ENCODE measurements at places on chromosomes 6 and 20. TPM values are rescaled to one million over a fixed set of nuclear protein-coding genes. Genes with fewer than 3 reads are reported as not detected.

ANKRD60 gene
- not detected for total RNA-seq

PTCRA gene
- total RNA-seq, result not detected

ISM1 gene
- total RNA-seq, result 0.49 TPM

TXLNB gene
- total RNA-seq, result 1.7 TPM

CASS4 gene
- 6.7 TPM for total RNA-seq

MAP3K4 gene
- total RNA-seq, result 66.6 TPM

PDYN gene
- not detected for total RNA-seq

FNDC11 gene
- 0.69 TPM for total RNA-seq

TFAP2C gene
- total RNA-seq, result not detected

SYCP2 gene
- 6.2 TPM for total RNA-seq

DPPA5 gene
- total RNA-seq, result not detected

FGD2 gene
- total RNA-seq, result 27.6 TPM

CDC40 gene
- total RNA-seq, result 25.1 TPM

PANK2 gene
- 41.7 TPM for total RNA-seq

SUN5 gene
- not detected for total RNA-seq

RGS17 gene
- 0.88 TPM for total RNA-seq

RBM38 gene
- total RNA-seq, result 1.2 TPM

RFX6 gene
- not detected for total RNA-seq

RPS6KA2 gene
- total RNA-seq, result 71.5 TPM

RAET1L gene
- total RNA-seq, result not detected

GMPR gene
- 9.1 TPM for total RNA-seq

LSM2 gene
- 61.6 TPM for total RNA-seq

SLC35A1 gene
- total RNA-seq, result 23.1 TPM

PXT1 gene
- not detected for total RNA-seq

PCNA gene
- total RNA-seq, result 112 TPM

NKX2-2 gene
- not detected for total RNA-seq

GINS1 gene
- not detected for total RNA-seq

PNLDC1 gene
- total RNA-seq, result not detected
